Stimulated activated CD4-positive, alpha-beta T cell treated with anti-CD3 and anti-CD28 coated beads, Interleukin-1b, Interleukin-23, amount 100 ng/mL, for 1 hour (primary cell): ENCODE measurements at places on chromosomes 6 and 20.

- DNase-seq, result no peak
Observed at GRCh38 chr6:53864781-53865180, 70.0 kb downstream of the LRRC1 start.

DNA sequence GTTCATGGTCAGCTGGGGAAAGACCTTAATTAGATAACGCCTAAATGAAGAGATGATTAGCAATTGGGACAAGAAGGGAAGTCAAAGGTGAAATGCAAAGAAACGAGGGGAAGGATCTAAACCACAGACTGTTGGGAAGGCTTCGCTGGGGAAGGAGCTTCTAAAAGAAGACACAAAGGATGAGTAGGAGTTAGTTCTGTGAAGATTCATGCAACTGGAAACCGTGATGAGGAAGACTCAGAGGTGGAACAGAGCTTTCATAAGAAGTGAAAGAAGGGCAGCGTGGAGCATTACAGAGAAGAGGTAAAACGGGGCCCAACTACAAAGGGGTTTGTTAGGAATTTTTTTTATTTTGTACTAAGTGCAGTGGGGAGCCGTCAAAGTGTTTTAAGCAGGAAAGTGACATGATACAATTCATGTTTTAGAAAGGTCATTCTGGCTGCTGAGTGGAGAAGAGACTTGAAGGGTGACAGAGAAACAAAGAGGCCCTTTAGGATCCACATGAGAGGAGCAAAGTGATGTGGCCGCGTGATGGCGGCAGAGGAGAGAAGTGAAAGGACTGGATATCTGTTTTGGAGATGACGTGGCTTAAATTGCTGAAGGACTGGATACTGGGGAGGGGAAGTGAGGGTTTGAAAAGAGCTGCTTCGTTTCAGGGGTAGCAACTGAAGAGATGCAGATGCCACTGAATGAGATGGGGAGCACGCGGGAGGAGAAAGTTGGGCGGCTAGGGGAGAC lies 33.6 kb downstream of the TTI1 start:
- no peak for DNase-seq

- no peak for DNase-seq
Observed at GRCh38 chr6:147560670-147561069, 52.2 kb downstream of the SAMD5 start.

- no peak for DNase-seq
Observed at GRCh38 chr6:55250400-55250799, 76.1 kb downstream of the HCRTR2 start.

DNA sequence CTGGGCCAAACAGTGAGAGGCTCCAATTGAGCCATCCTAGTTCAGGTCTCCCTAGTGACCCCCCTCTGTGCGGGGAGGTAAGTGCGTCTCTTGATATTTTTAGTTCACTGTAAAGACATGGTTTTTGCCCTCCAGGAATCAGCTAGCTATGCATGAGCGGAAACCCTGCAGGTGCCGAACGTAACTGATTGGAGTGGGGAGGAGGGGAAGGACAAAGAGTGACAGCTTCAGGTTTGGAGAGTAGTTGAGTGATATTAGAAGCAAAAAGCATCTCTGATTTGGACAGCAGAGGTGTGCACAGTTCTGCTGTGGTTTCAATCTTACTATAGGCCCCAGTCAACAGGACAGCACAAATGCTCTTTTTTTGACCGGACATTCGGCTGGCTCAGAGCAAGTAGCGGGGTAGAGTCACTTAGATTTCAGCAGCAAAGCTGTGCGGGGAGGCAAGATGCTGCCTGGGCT lies 31.8 kb downstream of the TBC1D7 start:
- no peak for DNase-seq

- no peak for DNase-seq
Observed at GRCh38 chr6:159766906-159767305, 5.1 kb downstream of the ACAT2 start.

DNA sequence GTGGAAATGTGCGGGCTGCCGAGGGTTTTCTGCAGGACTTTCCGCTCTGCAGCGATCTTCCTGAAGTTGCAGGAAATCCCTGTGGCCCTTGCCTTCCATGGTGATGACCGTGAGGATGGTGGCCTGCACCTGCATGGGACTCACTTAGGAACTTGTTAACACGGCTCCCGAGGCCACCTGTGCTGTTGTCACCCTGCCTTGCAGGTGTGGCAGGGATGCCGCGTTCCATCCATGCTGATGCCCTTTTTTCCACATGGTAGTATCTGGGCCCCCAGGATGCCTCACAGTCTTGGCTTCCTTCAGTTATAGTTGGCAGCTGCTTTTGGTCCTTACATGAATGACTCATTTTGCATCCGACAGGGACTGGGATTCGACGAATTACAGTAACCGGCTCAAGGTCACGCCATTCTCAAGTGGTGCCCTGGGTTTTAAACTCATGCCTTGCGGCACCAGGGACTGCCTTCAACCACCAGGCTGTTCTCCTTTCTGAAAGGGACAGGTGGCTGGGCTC lies 37.2 kb downstream of the SYNJ2 start:
- no peak for DNase-seq

GRCh38 chr20:43925215-43925614 lies 10.6 kb downstream of the TOX2 start:
- DNase-seq, result no peak

- DNase-seq, result no peak
Observed at GRCh38 chr6:62516291-62517141, 230.5 kb upstream of the KHDRBS2 start.

DNA sequence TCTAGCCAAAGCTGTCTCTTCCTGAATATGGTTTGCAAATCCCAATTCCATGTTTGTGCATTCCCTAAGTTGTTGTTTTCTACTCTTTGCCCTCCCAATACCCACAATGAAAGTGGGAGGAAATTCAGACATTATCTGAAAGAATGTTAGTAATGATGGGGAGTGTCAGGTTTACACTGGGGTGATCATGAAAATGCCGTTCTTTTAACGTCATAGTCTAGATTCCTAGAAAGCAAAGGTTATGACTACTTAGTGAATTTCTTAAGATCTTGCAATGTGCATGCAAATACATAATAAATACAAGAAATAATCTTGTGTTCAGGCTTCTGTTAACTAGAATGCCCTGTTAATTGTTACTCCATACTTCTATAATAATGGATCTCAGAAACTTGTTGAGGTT lies 101.0 kb downstream of the LCA5 start:
- DNase-seq, result no peak

GRCh38 chr6:129501740-129502660 lies 208.0 kb downstream of the ARHGAP18 start:
- no peak for DNase-seq

GRCh38 chr6:32151863-32152768 lies at the start of gene PRRT1:
TSS of gene PRRT1 (minus strand) at chr6:32151939. CDS start at chr6:32151827, 112 bp downstream.
- DNase-seq, result no peak

DNA sequence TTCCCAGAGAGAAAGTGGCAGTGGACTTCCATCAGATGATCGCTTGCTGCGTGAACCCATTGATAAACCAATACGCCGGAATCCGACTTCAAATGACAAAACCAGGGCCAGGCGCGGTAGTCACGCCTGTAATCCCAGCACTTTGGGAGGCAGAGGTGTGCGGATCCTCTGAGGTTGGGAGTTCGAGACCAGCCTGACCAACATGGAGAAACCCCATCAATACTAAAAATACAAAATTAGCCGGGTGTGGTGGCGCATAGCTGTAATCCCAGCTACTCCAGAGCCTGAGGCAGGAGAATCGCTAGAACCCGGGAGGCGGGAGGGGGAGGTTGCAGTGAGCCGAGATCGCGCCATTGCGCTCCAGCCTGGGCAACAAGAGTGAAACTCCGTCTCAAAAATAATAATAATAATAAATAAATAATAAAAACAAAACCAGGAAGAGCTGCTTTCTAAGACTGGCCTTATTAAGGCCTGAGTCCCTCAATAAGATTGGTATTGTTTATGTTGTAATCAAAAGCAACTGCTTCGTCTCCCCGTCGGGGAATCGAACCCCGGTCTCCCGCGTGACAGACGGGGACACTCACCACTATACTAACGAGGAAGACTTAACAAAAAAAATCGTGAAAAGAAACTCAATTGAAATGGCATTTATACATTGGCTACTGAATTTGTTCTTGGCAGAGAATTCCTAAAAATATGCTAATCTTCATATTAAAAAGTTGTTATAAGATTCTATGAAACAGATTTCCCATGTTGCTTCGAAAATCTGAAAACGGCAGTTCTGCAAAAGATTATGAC lies 110.2 kb upstream of the ZNF184 start:
- DNase-seq, result no peak

- no peak for DNase-seq
Observed at GRCh38 chr6:164099269-164099865, 684.8 kb downstream of the QKI start.

DNA sequence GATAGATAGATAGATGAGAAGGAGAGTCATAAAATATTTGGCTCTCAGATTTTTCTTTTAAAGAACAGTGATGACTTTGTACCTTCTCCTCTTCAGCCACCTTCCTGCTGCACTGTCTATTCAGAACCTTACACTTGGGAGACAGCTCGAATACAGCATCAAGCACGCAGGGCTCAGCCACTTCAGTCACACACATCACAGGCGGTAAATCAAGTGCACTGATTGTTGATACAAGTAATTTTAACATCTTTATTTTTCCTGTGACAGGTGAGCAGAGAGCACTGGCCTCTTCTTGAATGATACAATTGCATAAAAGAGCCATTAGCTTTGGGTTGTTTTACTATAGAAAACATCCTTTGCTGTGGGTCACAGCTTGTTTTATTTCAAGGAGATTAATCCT lies 1118.5 kb upstream of the EYS start:
- DNase-seq, result no peak

DNA sequence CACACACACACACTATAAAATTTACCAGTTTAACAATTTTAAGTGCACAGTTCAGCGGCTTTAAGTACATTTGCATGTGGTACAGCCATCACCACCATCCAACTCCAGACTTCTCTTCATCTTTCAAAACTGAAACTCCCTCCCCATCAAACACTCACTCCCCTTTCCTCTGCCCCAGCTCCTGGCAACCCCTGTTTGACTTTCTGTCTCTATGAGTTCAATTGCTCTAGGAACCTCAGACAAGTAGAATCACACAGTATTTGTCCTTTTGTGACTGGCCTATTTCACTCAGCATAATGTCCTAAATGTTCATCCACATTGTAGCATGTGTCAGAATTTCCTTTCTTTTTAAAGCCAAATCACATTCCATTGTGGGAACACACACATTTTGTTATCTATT lies 302.8 kb upstream of the FOXQ1 start:
- DNase-seq, result no peak

DNA sequence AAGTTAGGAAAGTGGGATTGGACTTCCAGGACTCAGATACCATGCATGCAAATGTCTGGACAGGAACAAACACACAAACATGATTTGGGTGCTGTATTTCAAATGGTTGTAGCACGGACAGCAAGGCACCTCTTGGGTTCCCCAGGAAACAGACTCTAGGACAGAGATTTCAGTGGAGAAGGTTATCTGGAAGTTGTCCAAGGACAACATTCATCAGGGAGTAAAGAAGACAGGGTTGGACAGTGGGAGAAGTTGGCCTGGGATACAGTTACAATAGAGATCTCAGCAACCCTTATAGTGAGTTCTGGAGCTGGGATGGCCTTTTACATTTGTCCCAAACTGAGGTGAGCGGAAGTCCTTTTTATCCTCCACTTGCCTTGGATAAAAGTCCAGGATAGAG lies 19.8 kb upstream of the TINAG start:
- no peak for DNase-seq

DNA sequence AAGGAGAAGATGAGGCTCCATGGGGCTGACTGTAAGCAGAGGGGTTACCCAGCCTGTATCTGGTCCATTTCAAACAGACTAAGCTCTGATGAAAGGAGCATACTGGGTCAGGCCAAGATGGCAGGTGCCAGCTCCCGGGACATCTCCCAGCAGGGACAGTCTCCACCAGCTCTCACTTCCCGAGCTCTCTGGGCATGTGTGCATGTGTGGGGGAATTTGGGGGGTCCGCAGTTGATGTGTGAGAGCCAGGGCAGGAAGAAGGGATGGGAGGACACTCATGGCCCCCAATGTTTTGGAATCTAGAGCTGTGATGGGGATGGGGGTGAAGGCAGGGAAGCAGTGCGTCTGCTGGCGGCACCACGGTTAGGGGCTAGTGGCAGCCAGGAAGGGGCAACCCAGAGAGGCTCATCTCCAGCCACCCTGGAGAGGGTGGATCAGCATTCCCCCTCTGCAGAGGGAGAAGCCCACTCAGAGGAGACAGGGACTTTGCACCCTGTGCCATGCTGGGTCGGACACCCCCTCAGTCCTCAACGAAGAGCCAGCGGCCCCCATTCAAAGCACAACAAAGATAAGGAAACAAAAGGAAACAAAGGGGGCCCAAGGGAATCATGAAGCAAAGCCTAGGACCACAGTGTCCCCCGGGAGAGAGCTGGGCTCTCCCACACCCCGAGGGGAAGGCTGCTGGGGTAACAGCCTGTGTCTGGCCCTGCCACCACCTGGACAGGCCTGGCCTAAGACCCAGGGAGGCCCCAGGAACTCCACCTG lies 52.4 kb downstream of the DSTN start:
- DNase-seq, result no peak

DNA sequence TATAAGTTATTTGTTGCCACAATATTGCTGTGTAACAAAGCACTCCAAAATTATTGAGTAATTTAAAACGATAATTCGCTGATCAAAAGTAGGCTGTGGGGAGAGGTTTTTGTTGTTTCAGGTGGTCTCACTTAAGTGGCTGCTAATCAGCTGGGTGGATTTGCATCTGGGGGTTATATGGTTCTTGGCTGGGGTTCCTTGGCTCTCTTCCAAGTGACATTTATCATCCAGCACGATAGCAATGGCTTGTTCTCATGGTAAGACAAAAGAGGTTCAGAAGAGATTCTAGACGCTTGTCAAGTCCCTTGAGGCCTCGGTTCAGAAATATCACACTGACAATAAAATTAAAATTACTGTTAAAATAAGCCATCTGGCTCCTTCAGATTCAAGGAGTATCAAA lies 1648.8 kb downstream of the GRIK2 start:
- DNase-seq, result no peak

DNA sequence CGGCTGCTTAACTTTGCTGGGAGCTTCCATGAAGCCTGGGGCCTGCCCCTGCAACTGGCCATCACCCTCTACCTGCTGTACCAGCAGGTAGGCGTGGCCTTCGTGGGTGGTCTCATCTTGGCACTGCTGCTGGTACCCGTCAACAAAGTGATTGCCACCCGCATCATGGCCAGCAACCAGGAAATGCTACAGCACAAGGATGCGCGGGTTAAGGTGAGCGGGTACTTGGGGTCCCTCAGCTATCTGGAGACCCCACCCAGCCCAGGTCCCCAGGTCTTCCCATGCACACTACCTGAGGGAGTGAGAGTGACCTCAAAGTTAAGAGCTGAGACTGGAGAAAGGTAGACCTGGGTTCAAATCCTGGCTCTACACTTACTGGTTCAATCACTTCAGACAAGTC lies 5.8 kb downstream of the ABCC10 start:
- DNase-seq, result no peak

DNA sequence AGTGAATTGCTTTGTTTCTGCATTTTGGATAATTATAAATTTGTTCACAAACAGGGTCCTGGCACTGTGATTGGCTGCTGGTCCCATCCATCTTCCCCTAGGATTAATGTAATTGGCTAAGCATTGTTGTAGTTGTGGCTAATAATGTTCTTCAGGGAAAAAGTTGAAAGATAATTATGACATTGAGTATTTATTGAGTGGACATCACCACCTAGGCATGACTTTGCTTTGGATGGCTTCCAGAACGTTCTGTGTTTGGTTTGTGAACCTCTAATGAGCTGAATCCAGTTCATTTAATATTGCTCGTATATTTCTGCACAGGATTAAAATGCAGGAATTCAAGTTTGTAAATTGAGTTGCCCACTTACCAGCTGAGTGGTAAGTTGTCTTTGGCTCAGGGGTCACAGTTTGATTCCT lies 55.1 kb downstream of the ARID1B start:
- no peak for DNase-seq
